ENCODE measurements at places on chromosomes 7 and 10. TPM values are rescaled to one million over a fixed set of nuclear protein-coding genes. Genes with fewer than 3 reads are reported as not detected.

- DNase-seq: no peak
Observed at GRCh38 chr10:61606959-61607907, 55.5 kb upstream of the CABCOCO1 start.

DNA sequence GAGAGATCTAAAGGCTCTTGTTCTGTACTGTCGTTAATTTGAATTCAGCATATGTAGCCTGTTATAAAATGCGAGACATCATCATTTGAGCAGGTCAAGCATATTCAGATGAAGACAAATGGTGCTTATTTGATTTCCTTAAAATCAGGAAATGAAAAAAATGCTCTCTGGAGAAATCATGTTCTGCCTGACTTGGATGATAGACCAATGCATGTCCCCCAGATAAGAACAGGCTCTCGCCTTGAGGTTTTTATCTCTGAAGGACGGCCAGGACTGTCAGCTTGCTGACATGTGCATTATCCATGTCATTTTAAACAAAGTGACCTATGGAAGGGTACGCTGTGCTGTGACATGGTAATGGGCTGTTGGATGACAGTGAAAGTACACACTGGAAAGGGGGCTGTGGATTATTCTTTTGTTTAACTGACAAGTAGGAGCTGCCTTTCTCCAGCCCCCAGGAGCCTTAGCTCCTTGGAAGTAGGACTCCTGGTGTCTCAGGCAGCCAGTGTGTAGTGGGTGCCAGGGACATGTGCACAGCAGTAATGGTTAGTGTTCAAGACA lies 695.1 kb upstream of the GALNT17 start:
- no peak for DNase-seq

DNA sequence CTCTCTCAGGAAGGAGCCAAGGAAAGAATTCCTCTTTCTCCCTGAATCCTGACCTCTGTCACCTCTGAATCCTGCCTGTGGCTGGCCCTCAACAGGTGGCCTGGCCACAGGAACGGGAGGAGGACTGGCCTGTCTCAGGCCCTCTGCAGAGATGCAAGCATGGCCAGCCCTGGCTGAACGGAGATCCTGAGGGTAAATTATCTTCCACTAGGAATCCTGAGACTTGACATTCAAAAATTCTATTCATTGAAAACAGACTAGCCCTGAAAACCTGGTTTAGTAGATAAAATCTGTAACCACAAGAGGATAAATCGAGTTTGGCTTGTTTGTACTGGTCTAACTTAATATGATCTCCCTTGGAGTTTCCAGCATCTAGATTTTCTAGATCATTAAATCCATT lies 579.3 kb downstream of the LRMDA start:
- DNase-seq: no peak

- peak; percentile 30 for DNase-seq
Observed at GRCh38 chr10:6061056-6061455, 1.1 kb downstream of the IL2RA start.

DNA sequence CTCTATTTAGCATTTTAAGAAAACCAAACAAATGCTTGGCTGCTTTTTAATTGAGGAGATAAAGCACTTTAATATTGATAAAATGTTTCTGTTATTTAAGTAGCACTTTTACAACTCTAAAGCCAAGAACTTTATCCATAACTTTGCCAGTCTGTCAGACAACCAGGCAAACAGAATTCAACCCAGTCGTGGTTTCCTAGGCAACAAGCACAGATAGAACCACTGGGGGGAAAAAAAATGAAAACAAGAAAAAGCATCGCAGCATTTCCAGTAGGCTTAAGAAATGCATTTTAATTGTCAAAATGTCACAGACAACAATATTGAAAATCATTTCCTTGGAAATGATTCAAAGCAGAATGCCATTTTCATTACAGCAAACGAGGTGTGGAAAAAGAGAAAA lies 323.4 kb downstream of the PARD3 start:
- no peak for DNase-seq

- DNase-seq: no peak
Observed at GRCh38 chr10:120453886-120454285, 3.1 kb upstream of the PLPP4 start.

- DNase-seq: no peak
Observed at GRCh38 chr10:71840177-71840957, 10.7 kb downstream of the PSAP start.

GRCh38 chr10:80504158-80504811 lies 33.4 kb upstream of the SH2D4B start:
- DNase-seq: no peak

- DNase-seq: peak; percentile 15
Observed at GRCh38 chr10:42961796-42962109, 115.1 kb upstream of the RET start.

- DNase-seq: peak; percentile 71
Observed at GRCh38 chr10:11225935-11226334, 208.3 kb downstream of the CELF2 start.

DNA sequence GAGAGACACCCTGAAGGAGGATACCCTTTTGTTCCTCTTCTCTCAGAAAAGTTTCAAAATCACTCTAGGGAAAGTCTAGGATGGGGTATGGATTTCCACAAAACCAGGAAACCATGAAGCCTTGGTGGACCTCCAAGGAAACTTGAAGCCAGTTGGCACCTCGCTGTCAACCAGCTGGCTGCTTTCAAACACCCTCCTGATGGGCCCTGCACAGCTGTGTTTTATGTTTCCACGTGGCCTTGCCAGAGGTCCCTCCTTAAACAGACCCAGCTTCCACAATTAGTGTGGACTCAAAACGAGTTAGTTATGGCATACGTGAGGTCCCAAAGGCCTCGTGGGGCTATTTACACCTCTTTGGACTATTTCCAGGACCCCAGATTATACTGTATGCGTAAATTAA lies 5.9 kb downstream of the PPP1R3A start:
- DNase-seq: no peak

DNA sequence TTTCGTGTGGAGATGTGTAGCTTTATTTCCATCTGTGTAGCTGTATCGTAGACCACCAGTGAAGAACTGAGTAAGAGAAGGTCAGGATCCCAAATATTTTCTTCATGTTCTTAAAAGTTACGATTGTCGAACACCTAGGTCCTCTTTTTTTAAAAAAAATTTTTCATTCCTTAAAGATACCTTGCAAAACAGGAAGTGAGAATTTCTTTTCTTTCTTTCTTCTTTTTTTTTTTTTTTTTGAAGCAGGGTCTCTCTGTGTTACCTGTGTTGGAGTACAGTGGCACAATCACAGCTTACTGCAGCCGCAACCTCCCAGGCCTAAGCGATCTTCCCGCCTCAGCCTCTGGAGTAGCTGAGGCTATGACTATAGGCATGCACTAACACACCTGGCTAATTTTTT lies 60.8 kb downstream of the PHTF2 start:
- DNase-seq: no peak

GRCh38 chr10:125060826-125061556 lies 99.4 kb downstream of the CTBP2 start:
- peak; percentile 55 for DNase-seq

GPR26 gene
- total RNA-seq: not detected

MYPN gene
- total RNA-seq: not detected

VPS50 gene
- 19.3 TPM for total RNA-seq

AKR1C8 gene
- not detected for total RNA-seq

PSD gene
- total RNA-seq: 1.6 TPM

CCDC172 gene
- total RNA-seq: not detected

FOXP2 gene
- not detected for total RNA-seq

IRF5 gene
- 7.4 TPM for total RNA-seq

YAE1 gene
- 10.7 TPM for total RNA-seq

SGCE gene
- not detected for total RNA-seq
